ENCODE measurements at places on chromosomes 13 and 19.

DNA sequence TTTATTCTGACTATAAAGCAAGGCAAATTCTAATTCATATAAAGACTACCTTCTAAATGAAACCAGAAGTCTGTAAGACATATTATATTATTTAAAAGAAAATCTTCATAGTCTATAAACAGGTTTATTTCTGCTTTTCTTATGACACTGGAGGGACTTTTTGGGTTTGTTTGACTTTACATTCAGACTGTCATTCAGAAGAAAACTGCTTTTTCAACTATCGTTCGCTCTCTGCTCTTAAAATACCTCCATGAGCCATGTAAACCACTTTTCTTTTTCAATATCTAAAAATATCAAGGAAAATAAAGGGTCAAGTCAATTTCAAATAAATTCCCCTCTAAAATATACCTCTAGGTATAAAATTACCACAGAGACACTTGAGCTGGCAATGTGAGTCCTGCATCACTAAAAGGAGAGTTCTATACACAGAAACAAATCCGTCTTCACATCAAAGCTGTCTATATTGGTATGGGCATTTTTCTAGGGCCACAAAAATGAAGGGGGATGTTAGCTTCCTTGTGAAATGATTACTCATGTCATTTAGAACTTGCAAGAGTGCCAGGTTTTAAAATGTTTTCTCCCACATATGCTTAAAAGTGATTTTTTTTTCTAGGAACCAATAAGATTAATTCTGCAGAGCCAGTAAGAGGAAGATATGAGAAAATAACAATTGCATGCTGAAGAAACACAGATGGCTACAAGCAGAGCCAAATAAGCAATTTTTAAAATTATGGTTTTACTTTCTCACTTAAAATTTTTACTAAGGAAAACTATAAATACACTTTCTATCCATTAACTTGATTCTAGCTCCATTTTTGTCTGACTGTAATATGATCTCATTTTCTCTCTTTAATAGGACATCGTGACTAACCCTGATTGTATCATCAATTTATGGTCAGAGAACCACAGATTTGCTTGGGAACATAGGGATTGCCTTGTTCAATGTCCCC is 181.8 kb downstream of the TBC1D4 start:
- no peak for DNase-seq

GRCh38 chr13:71626421-71627117 is 240.4 kb downstream of the DACH1 start:
- DNase-seq = no peak

- DNase-seq = no peak
Measured at GRCh38 chr13:27388241-27388640, 36.2 kb upstream of the GTF3A start.

DNA sequence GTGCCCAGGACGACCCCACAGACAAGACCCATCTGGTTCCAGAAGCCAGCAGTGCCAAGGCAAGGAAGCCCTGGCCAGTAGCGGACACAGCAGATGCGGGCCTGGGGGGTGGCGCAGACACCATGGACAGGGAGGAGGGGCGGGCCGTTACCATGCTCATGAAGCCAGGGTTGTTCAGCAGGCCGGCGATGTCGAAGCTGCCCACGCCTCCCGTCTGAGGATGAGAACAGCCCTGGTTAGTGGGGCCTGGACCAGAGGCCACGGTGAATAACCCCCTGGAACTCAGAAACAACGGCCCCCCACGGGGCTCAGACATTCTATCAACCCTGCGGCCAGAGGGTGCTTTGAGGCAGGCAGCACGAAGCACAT is 21.5 kb upstream of the SLC39A3 start:
- no peak for DNase-seq

GRCh38 chr19:40763526-40763925 is 11.8 kb upstream of the MIA start:
- no peak for DNase-seq

DNA sequence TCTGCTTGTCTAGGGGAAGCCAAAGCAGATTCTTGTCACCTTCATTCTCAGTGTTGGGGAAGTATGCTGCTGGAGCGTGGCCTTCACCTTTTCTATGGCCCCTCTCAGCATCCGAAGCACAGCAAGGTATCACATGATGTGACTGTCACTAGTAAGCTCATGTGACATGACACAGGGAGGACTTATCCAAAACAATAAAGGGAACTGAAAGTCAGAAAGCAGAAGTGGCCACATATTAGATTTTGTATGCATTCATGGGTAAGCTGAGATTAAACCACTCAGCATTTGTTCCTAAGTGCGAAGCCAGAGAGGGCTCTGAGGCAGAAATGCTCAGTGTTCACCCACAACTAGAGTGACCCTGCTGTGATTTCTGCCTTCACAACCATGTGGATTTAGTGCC is 72.8 kb upstream of the PCDH8 start:
- no peak for DNase-seq

DNA sequence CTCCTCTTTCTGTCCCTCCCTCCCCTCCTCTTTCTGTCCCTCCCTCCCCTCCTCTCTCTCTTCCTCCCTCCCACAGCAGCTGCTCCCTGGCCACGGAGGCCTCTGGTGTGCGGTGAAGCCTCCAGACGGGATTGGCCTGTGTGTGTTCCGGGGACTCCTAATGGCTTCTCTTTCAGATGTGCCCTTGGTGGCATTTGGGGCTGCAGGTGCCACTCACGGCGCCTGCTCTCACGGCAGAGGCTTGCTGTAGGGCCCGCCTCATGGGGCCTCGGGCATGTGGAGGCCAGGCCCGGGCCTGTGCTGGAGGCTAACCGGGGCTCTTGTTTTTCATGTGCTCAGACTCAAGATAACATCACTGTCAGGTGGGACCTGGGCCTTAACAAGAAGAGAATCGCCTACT is 20.9 kb downstream of the UPF1 start:
- DNase-seq = no peak

DNA sequence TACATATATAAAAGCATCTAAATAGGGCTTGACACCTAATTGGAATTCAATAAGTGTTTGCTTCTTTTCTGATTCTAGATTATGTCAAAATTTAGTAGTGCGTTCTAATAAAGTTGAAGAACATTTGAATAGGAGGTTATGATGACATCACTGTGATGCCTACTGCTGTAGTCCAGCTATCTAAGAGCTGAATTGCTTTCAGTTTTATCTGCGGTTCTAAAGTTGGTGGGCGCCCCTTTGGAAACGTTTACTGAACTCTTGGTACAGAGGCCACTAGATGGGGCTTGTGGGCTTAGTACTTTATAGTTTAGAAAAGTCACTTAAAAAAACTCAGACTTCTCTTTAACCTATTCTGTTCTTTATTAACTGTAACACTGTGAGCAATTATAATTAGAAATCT is 776.9 kb downstream of the GPC5 start:
- no peak for DNase-seq

- no peak for DNase-seq
Measured at GRCh38 chr13:86933676-86934075, 737.5 kb upstream of the SLITRK5 start.

DNA sequence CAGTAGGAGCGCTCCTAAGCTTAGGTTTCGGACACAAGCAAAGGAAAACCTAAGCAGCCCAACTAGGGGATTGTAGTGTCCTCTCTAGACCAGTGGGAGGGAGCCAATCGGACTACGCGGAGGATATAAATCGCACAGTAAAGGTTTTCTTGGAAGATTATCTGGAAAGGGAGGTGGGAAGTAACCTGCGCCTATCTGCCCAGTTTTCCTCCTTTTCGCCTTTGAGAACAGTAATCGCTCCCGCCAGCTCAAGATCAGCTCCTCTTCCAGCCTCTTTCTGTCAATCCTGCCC is 456 bp upstream of the RAB4B start:
- no peak for DNase-seq

- DNase-seq = no peak
Measured at GRCh38 chr19:5891938-5892771, 11.4 kb downstream of the NDUFA11 start.

DNA sequence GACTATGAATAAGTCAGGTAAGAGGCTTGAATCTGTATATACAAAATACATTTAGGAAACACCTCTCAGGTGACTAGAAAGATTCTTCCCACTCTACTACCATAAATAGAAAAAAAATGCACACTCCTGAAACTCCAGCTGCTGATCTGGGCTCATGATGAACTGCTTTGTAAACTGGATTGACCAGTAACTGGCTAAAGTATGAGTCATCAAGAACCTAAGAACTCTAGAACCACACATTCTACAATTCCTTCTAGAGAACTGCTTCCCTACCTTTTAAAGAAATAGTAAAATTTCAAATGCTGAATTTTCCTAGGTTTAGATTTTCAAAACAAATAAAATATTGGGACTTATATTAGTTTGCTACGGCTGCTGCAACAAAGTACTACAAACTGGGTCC is 55.2 kb downstream of the ELF1 start:
- no peak for DNase-seq

GRCh38 chr13:20713014-20713376 is 9.5 kb downstream of the IL17D start:
- no peak for DNase-seq

DNA sequence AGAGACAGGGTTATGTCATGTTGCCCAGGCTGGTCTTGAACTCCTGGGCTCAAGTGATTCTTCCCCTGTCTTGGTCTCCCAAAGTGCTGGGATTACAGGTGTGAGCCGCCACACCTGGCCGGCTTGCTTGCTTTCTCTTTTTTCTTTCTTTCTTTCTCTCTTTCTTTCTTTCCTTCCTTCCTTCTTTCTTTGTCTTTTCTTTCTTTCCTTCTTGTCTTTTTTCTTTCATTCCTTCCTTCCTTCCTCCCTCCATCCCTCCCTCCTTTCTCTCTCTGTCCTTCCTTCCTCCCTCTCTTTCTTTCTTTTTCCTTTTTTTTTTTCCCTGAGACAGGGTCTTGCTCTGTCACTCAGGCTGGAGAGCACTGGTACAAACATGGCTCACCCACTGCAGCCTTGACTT is 6.8 kb upstream of the BTBD2 start:
- no peak for DNase-seq

DNA sequence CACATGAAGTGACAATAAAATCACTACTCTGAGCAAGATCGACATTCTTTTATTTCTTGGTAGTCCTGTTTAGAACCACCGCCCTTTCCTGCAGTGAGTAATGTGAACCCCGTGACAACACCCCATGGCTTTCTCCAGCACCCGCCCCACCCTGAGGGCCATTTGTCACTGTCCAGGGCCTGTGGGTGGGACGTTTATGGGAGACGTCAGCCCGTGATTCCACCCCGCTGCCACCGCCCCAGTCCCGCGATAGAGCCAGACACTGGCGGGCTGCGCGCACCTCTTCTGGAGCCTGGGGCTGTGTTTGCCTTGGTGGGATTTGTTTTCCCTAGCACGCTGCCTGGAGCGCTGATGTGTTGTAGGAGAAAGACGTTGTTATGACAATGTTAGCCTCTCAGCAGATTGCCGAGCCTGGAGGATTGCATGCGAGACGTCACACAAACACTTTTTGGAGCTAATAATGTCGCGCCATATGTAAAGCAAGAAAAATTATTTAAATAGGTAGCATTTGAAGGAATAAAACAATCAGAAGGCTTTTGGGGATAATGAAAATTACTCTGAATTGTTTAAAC is 263.7 kb downstream of the TEX29 start:
- DNase-seq = no peak
